HTR-8/SVneo (cell line): ENCODE measurements at places on chromosomes 6 and 20.

DNA sequence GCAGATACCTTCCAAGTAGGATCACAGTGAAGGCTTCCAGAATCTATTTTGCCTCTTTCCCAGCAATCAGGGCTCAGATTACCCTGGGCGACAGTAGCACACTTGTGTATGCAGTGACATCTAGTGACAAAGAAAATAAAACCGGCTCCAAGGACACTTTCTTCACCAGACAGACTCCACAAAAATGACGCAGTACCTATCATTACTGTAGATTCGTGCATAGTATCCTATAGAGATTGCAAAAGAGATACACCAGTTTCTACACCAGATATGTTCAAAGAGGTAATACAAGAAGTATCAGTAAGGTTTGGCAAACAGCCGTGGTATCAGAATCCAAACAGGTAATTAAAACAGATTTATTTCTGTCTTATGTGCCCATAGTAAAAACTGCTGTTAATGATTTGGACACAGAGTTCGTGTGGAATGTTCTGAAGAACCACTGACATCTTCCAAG, 600.4 kb upstream of the JAG1 start:
- DNase-seq, result peak; percentile 68

GRCh38 chr20:986733-987355, 15.3 kb downstream of the RSPO4 start:
- DNase-seq, result no peak

DNA sequence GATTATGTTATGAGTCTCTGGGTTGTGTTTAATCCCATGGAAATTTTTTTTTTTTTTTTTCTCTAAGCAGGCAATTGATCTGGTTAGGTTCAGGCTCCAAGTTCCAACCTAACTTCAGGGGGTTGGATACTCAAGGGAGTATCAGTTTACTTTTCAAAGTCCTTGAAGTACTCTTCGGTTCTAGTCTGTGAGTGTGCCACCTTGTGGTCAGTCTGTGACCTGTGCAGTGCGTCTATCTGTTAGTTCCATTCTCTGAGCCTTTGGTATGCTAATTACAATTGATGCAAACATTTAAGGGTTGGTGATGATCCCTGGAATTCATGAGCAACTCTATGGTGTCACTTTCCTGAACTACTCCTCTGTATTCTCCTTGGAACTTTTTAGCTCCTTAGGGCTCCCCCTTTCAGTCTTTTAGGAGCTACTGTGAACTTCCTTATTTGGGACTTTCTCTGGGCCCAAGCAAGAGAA, 342.0 kb downstream of the SOX4 start:
- DNase-seq, result peak; percentile 26

- no peak for DNase-seq
Measured at GRCh38 chr20:57964011-57964862, 254.4 kb upstream of the PMEPA1 start.

- DNase-seq, result no peak
Measured at GRCh38 chr6:129440691-129441090, 269.3 kb downstream of the ARHGAP18 start.

DNA sequence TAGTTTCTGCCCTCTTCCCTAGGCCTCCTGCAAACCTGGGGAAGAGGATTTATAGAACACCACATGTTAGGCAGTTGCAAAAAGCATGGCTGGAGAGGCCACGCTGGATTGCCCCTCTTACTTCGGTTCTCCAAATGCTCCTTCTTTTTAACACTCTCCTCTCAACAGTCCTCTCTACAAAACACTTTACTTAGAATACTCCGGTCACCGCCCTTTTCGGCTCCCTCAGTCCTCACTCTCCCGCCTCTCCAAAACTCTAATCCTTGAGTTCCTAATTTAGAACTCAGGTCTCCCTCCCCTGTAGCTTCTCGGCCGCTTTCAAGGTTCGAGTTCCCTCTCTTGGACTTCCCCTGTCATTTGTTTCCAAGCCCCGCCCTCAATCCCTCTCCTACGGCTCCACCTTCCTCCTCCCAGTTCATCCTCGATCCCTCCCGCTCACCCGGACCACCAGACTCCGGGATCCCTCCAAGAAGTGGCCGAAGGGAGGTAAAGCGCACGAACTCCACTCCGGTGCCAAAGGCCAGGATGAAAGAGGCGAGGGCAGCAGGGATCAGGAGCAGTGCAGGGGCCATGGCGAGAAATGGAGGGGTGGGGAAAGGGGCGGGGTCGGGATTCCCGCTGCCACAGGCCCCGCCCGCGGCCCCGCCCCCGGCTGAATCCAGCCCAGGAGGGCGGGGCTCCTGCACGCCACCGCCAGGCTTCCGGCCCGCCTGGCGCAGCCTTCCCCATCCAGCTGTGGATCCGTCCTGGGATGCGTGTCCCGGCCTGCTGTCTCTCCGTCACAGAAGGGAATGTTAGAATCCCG, at the start of gene NRM:
Gene NRM, minus strand, starts transcription at position 582 of the 805 bp plus-strand sequence. Its CDS starts 10 bp downstream, at position 572.
- peak; percentile 87 for DNase-seq

DNA sequence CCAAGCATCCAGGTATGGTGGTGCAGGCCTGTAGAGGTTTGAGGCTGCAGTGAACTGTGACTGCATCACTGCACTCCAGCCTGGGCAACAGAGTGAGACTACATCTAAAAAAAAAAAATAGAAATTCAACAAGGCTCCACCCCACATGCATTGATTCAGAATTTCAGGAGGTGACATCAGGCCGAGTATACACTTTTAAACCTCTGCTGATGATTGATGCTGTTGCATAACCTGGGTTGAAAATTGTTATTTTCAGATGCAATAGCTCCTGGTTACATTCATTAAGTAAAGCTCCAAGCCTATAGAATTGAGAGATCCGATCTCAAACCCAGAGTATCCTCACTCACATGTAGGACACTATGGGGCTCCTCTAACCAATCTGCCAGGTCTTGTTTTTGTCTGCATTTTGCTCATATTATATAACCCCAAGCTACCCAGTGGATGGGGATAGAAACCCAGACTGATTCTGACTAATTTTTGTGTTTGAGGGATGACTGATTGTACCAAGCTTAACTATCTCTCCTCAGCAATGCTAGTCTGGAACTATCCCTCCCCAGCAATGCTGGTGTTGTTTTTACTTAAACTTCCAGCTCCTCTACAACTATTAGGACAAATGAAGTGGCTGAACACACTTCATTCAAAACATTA, 123.5 kb upstream of the PREP start:
- no peak for DNase-seq

- no peak for DNase-seq
Measured at GRCh38 chr6:19153270-19153980, 683.7 kb upstream of the ID4 start.

GRCh38 chr6:35317483-35318195, 20.0 kb downstream of the DEF6 start:
- no peak for DNase-seq

DNA sequence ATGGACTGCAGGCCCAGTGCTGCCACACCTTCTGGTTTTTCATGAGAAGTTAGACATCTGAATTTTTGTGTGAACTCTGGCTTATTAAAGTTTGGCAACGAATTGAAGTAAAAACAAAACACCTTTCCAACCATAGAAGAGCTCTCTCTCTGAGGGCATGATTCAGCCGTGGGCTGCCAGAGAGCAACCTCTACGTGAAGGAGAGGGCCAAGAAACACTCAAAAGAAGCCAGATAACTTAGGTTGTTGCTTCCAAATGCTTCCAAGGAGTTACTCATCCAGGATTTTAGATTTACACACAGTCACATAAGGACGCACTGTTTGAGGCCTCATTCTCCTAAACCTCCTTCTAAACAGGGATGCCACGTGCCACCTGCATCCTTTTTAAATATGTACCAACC, 65.5 kb downstream of the NRN1 start:
- no peak for DNase-seq

GRCh38 chr6:148351309-148351708, 8.7 kb downstream of the SASH1 start:
- DNase-seq, result no peak

DNA sequence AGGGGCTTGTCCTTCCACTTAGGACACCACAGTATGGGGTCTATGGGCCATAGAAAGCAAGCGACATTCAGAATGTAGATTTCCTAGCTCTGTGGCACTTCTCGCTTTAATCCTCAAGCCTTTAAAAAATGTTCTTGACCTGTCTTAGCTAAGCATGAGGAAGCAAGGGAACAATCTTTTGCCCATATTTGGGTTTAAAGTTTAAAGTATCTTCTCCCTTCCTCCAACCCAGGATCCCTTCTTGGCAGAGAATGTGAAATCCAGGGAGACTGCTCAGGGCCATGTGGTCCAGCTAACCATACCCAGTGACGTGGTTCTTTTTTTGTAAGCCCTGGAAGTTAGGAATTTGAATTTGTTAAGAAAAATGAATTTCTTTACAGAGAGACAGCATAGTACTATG, 289.9 kb downstream of the BTBD9 start:
- no peak for DNase-seq
